NCI-H774 (cell line): ENCODE measurements at places on chromosomes 1 and 21.

DNA sequence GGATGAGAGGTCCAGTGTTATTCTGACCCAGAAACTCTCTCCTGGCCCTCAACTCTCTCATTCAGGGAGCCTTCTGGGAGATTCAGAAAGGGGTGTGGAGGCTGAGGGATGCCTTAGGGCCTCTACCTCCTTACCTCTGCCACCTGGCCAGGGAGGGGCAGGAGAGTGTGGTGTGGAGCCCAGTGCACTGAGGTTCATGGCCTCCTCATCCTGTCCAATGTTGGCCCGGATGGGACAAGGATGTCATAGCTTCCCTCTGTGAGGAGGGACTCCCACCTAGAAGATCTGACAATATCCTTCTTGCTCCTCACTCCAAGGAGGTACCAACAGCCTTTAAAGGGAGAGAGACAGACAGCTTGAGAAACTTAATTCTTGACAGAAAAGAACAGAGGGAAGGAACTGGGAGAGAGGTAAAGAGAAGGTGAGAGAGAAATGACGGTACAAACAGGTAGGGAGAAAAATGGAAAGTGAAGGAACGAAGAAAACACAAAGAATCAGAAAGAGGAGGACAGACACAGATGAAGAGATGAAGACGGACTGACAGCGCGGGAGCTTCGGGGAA, 779 bp downstream of the BEND5 start:
- DNase-seq: no peak

DNA sequence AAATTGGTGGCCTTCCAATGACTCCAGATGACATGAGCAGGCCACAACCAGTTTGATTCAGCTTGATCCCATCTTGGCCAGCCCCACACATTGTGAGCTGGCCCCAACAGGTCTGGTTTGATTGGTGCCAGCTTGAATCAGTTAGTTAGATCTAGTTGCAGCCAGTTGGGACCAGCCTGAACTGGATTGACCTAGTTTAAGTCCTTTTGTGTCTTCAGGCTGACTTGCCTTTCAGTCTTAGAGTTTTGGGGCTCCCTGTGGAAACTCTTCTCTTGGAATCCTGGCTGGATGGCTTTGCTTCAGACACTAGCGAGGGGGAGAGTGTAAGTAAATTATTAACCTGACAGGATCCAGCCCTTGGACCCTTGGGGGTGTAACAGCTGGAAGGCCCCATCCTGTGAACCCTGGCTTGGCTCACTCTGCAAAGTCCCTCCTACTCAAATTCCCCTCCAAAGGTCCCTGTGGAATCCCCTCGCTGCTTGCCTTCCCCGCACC, 36.2 kb upstream of the POU3F1 start:
- DNase-seq: no peak

- DNase-seq: no peak
Measured at GRCh38 chr1:220278991-220279390, 6.7 kb upstream of the RAB3GAP2 start.

DNA sequence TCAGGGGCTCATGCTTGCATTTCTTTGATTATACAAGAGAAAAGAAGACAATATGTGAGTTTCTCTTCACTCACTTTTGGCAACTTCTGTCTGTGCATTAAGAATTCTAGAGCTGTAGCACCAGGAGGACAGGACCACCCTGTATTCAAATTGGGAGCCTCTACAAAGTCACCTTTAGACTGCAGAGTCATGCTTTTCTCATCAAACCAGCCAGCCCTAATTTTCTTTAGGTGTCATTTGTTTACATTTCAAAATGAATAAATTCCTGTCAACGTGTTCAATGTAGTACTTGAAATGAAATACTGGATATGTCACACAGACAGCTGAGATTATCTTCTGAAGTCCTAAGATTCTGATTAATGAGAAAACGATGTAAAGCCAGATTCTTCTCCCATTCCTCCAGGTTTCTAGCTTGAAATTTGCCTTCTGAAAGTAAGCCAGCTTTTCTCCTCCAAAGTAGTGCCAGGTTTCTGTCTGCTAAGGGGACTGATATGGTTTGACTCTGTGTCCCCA, 177.2 kb downstream of the GRIK1 start:
- DNase-seq: no peak

DNA sequence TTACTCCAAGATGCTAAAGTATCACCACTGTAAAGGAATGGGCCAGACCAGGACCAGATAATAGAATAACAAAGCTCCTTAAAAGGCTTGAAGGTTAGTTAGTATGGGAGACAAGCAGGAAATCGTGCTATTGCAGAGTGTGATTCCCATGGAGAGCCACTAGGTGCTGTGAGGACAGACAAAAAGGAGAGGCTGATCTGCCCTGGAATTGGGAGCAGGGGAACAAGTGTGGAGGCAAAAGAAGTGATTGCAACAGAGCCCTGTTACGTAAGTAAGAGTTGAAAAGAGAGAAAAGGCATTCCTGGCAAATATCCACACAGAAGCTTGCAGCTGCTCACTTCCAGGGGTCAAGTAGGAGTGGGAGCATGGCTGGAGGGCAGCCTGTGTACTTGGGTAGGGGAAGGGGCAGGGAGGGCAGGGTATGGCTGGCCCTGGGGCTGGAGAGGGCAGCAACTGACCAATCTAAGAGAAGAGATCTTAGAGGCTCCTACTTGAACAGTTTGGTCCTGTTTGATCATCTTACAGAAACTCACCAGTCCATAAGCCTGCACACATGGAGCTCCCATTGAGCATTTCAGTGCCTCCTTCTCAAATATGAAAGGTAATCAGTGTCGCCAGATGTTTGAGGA, 207.7 kb upstream of the GJB5 start:
- peak; percentile 35 for DNase-seq

DNA sequence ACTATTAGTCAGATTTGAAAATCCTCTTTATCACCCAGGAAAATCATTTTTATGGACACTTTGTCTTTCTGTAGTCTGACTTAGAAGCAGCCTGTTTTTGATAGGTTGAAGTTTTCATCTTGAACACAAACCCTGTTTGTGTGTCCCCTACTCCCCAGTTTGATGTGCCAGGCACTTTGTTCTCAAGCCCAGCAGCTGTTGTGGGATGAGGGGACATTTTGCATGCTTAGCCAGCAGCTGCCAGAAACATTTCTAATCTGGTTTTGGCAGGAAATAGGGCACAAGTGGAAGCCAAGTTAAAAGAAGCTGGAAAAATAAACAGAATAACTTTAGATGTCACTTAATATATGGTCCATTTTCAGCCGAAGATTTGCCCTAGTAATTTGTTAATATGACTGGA, 29.9 kb downstream of the ACTN2 start:
- DNase-seq: no peak
